ENCODE measurements at places on chromosomes 2 and 18.

- no peak for DNase-seq
These were observed 34.2 kb downstream of the MRPS9 start for GRCh38 chr2:105072039-105072438.

GRCh38 chr2:121746071-121746578 lies 9.3 kb upstream of the TSN start:
- DNase-seq = no peak

- DNase-seq = no peak
These were observed 95.7 kb downstream of the ZNF385B start for GRCh38 chr2:179765666-179766065.

GRCh38 chr2:130827502-130828251 lies 9.0 kb upstream of the ARHGEF4 start:
- no peak for DNase-seq

GRCh38 chr18:50075772-50076171 lies 119.2 kb downstream of the MYO5B start:
- no peak for DNase-seq
